ENCODE measurements at places on chromosomes 12 and 14.

- no peak for DNase-seq
Observed at GRCh38 chr12:93873561-93873960, 196.4 kb downstream of the CRADD start.

GRCh38 chr12:69671597-69671996 is 27.5 kb downstream of the BEST3 start:
- no peak for DNase-seq

- DNase-seq: no peak
Observed at GRCh38 chr12:22808860-22809259, 183.9 kb downstream of the ETNK1 start.

DNA sequence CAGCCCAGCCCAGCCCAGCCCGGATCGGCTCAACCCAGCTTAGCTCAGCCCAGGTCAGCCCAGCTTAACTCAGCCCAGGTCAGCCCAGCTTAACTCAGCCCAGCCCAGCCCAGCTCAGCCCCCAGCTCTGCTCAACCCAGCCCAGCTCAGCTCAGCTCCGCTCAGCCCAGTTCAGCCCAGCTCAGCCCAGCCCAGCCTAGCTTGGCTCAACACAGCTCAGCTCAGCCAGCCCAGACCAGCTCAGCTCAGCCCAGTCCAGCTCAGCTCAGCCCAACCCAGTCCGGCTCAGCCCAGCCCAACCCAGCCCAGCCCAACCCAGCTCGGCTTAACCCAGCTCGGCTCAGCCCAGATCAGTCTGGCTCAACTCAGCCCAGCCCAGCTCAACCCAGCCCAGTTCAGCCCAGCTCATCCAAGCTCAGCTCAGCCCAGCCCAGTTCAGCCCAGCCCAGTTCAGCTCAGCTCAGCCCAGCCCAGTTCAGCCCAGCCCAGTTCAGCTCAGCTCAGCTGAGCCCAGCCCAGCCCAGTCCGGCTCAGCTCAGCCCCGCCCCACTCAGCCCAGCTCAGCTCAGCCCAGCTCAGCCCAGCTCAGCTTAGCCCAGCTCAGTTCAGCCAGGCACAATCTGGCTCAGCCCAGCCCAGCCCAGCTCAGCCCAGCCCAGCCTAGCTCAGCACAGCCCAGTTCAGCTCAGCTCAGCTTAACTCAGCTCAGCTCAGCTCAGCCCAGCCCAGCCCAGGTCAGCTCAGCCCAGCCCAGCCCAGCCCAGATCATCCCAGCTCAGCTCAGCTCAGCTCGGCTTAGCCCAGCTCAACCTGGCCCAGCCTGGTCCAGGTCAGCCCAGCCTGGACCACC is 331.7 kb downstream of the TMEM121 start:
- DNase-seq: peak; percentile 5

DNA sequence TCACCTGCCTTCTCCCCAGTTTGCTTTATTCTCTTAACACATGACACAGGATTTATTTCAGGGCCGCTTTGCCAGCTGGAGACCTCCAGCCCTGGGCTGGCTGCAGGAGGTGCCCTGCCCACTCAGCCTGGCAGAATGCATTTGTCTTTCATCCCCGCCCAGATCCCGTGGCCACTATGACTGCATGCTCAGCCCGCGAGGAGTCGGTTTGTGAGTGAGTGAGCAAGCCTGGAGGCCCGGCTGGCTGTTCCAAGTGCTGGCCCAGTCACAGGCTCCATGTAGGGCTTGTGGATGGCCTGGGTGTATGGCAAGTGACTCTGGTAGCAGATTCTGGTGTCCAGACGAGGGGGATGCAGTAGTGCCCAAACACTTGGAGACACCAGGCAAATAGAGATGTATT is 2.1 kb downstream of the TDP1 start:
- no peak for DNase-seq

GRCh38 chr12:50055831-50056638 is 1.4 kb upstream of the ASIC1 start:
- DNase-seq: peak; percentile 79

- DNase-seq: no peak
Observed at GRCh38 chr14:84006643-84007155, 1523.2 kb upstream of the FLRT2 start.

DNA sequence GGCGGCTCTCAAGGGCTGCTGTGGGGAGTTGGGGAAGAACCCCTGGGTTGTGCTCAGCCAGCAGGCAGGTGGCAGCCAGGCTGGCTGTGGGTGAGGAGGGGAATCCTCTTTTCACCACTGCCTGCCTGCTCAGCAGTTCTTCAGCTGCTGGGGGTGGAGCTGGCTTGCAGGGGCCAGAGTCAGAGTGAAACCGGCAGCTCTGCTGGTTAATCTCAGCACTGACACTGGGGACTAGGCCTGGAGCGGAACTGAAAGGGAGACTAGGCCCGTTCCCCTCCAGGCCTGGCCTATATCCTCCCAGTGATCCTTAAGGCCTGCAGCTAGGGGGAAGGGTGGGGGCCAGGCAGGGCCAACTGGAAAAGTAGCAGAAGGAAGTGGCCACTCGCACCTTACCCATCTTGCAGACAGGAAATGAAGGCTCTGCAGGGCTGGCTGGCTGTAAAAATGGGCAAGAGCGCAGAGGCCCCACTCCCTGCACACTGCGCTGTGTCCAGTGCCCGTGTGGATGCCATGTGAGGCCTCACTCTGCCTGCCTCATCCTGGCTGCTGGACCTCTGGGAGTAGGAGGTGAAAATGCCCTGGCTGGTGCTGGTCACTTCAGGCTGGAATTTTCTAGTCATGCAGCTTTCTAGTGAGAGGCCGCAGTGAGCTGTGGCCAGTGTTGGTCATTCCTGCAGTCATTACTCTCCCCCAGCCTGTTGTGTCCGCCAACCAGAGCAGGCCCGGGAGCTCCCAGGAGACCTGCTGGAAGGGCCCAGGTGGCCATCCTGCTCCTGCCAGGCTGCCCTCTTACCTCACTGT is 39.4 kb downstream of the SH2B3 start:
- DNase-seq: peak; percentile 83
